ENCODE measurements at places on chromosomes 2 and 18.

DNA sequence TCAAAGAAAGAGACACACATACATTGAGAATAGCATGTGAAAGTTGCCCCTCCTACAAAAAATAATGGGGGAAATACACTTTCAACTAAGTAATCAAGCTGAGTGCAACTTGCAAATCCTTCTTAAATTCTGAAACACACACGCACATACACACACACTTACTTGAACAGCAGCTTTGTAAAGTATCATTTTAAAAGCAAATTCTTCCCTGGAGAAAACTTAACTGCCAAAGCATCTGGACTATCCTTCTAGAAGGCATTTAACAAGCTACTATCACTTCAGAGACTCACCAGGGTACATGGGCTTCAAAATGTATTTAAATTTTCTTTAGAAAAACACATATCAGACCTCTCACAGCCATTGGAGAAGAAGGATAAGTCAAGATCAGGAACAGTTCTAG lies 15.3 kb downstream of the GAREM1 start:
- DNase-seq, result no peak

DNA sequence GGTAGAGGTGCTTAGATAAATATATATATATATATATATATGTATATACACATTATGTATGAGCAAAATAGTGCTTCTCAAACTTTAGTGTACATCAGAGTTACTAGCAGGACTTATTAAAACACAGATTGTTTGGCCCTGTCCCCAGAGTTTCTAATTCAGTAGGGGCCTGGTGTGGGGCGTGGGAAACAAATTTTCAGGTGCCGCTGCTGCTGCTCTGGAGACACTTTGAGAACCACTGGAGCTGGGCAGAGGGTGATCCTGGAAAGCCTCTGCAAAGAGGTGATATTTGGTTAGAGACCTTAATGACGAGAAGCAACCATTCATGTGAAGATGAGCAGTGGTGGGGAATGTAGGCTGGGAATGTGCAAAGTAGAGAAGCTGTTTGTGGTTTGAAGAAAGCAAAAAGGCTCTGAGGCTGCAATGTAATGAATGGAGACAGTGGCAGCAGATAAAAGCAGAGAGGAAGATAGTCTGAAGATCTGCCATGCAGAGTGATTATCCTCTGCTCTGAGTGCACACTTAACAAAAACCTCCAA lies 142.9 kb downstream of the PLCL1 start:
- no peak for DNase-seq

DNA sequence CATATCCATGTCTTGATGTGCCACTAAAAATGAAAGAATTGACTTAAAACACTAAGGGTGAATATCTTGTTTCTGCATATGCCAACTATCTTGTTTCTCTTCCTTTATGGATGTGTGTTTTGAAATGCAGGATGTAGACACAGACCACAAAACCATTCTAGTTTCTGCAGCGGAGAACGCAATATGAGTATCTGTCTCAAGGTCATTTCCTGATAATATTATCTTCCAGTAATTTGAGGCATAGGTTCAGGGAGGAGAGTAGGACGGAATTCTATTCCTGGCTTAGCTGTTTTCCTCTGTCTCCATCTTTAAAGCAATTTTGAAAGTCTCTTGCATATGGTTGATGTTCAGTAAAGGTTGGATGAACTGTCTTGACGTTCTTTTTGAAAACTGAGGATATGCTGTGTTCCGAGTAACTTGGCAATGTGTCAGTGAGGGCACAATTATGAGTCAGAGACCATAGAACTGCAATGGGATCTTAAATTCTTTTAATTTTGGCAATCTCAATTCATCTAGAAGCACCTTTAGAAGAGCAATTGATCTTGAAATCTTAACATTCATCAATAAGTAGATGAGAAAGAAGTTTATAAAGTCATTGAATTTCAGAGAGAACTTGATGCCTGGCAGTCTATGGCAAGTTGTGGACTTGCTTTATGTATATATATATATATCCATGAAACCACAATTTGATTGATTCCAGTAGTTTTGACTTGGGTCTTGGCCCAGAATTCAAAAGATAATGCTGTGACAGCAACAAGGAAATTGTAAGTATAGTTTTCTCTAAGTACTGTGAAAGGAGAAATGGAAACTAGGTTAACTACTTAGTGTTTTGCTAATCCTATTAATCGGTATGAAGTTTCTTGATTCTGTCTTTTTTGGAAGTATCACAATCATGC lies 24.8 kb downstream of the RAB27B start:
- DNase-seq, result no peak

- DNase-seq, result no peak
These were observed 3.1 kb upstream of the MALT1 start for GRCh38 chr18:58668211-58668610.

DNA sequence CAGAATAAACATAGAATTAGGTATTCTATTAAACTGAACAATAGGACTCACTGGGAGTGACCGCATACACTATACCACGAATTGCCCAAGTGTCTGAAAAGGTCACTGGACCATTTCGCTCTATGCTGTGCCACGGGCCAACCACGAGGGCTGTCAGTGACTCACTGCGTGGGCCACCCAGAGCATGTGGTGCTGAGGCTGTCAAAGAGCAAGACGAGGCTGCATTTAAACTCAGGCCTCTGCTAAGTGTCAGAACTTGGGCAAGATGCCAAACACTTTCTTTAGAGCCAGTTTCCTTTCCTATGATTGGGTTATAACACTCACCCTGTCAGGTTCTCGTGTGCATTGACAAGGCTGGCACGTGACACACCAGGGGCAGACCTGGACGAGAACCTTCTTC lies 97.5 kb downstream of the SH3YL1 start:
- no peak for DNase-seq

DNA sequence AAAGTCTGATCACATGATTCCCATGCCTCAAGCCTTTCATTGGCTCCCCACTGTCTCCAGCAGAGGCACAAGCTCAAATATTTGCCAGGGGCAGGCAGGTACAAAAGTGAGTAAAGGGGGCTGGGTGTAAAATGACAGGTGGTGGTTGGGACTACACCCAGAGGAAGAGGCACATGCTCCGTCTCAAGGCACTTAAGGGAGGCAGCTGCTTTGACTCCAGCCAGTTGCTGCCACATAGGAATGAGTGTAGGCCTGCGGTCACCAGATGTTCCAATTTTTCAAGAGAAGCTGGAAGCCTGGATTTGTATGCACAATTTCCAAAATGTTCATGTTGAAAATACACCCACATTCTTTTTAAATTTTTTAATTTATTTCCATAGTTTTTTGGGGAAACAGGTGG lies 164.4 kb downstream of the UPP2 start:
- DNase-seq, result no peak

DNA sequence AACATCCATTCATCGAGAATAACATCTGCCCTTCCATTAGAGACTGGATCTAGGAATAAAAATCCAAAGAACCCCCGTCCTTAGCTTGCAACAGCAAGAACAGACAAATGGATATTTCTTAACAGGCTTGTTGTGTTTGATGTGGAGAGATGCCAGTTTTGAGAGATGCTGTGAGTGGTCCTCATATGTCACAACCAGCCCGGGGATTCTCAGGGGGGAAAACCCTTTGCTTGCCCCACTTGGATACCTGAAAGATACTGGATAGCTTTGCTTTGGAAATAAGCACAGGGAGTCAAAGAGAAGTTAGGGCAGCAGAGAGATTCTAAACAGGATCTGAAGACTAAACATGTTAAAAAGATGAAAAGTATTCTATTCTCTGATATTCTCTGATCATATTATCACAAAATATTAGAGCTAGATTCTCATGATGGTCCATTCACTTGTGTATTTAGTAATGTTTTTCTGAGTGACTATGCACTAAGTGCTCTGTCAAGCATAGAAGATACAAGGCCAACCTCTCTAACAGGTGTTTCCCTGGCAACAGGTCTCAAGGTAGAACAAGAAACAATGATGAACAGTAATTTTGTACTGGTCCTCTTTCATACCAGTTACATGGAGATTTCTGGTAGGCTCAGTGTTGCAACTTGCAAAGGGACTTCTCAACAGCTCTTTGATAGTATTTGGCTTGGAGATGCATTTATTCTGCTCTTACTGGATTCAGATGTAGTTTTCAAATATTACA lies 348.2 kb downstream of the MYCN start:
- no peak for DNase-seq

GRCh38 chr2:228084717-228085116 lies 96.8 kb downstream of the SPHKAP start:
- DNase-seq, result no peak

DNA sequence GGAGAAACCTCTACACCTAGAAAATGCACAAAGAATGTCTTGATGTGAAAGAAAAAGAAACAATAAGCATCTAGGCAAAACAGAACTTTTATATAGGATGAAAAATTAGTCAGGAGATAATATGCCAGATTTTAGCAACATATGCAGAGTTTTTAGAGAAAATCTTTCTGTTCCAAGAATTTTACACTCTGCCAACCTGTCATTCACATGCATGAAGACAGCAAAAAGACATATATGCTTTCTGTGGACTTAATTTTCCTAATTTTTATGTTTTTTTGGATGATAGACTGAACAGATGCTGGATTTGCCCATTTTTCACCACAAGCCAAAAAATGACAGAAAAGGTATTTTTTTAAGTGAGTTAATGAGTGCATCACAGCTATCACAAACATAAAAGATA lies 637.3 kb downstream of the TRIB2 start:
- DNase-seq, result no peak

All from amygdala (tissue), 56 donors.